Osteocyte (in vitro differentiated cells): ENCODE measurements at places on chromosomes 3 and 15.

DNA sequence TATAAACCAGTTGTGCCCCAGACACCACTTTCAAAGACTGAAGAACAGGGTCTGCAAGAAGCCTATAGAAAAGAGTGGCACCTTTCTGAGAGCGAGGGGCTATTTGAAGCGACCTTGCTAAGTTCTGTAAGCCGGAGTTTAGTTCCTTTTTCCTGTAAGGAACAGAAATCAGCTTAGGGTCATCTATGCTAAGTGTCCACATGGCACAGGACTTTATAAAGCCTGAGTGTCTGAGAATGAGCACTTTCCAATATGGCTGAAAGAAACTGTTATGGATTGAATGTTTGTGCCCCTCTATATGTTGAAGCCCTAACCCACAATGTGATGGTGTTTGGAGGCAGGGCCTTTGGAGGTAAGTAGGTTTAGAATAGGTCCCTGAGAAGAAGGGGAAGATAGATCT, 4.0 kb upstream of the A4GNT start:
- H3K4me3 ChIP-seq = no peak overlapping the region
- no peak overlapping the region for H3K27ac ChIP-seq
- peaks cover 50% of the 10 kb centered on the region for H3K27me3 ChIP-seq
- no peak for DNase-seq
- no peaks in the 10 kb centered on the region for H3K4me1 ChIP-seq

DNA sequence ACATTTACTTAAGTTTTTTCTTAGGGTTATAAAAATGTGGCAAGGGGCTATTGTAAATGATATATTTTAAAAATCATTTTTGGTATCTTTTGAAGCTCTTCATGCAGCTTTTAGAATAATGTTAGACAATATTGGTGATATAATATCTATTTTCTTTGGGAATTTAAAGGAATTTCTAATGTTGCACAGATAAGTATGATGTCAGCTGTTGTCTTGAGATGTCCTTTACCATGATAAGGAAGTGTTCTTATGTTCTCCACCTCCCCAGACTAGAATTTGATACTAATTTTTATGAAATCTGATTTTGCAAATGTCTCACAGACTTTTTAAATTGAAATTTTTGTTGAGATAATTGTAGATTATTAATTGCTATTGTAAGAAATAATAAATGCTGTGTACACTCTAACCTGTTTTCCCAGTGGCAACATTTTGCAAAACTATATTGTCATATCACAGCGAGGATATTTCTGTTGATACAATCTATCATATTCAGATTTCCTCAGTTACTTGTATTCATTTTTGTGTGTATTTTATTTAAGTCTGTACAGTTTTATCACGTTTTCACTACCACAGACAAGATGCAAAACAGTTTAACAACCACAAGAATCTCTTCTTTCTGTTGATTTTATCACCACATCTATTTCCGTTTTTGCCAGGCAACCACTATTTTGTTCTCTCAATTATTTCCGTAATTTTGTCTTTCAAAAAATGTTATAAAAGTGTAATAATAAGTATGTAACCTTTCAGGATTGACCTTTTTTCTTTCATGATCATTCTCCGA, 55.4 kb downstream of the SPRED1 start:
- no peak overlapping the region for H3K27ac ChIP-seq
- peaks cover 32% of the 10 kb centered on the region for H3K36me3 ChIP-seq
- peaks cover 11% of the 10 kb centered on the region for H3K4me1 ChIP-seq
- H3K4me3 ChIP-seq = no peak overlapping the region

DNA sequence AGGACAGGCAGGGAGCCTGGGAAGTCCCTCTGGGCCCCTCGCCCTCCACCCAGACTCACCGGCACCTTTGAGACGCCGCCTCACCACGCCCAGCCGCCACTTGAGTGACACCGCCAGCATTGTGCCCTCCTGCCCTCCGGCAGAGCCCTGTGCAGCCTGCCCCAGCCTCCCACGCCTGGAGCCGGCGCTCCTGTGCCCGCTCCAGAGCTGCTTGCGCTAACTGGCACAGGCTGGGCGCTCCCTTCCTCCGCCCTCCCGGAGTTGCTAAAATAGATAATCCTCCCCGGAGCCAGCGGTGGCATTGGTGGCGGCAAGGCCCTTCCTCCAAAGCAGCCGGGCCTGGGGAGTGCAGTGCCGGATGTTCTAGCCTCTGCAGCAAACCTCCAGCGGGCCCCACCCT, 15.7 kb upstream of the GRIP2 start:
- no peak overlapping the region for H3K27ac ChIP-seq
- H3K4me1 ChIP-seq = peaks cover 2% of the 10 kb centered on the region
- no peak overlapping the region for H3K4me3 ChIP-seq
- H3K27me3 ChIP-seq = peaks cover 18% of the 10 kb centered on the region
- H3K36me3 ChIP-seq = no peaks in the 10 kb centered on the region

GRCh38 chr15:70492240-70493177, 270.8 kb downstream of the UACA start:
- peaks cover 13% of the 10 kb centered on the region for H3K27me3 ChIP-seq
- no peaks in the 10 kb centered on the region for H3K36me3 ChIP-seq
- H3K4me1 ChIP-seq = peaks cover 50% of the 10 kb centered on the region
- peak overlapping the region; percentile 75 for H3K27ac ChIP-seq
- DNase-seq = no peak
- no peak overlapping the region for H3K4me3 ChIP-seq

- peaks cover 11% of the 10 kb centered on the region for H3K36me3 ChIP-seq
- peaks cover 13% of the 10 kb centered on the region for H3K4me1 ChIP-seq
- DNase-seq = peak; percentile 38
These were observed 44.6 kb downstream of the CMTM6 start for GRCh38 chr3:32457971-32458471.

DNA sequence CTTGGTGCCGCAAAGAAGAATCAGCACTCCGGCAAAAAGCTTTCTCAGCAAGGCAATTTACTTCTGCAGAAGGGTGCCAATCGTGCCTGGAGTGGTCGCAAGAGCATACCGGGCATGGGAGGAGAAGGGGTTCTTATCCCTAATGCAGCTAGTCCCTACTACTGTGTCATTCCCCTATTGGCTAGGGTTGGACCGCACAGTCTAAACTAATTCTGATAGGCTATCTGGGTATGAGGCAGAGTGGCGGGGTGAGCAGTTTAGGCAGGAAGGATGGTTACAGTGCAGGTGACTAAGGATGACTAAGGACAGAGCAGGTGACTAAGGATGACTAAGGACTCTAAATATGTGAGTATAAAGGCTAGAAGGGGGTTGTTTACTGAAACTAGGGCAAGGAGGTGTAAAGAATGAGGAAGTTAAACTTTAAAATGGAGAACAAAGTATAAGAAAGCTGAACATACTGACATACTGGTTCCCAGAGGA, 52.9 kb downstream of the PGBD4 start:
- DNase-seq = no peak
- peaks cover 67% of the 10 kb centered on the region for H3K36me3 ChIP-seq
- H3K4me3 ChIP-seq = no peak overlapping the region
- H3K4me1 ChIP-seq = no peaks in the 10 kb centered on the region
- H3K27ac ChIP-seq = no peak overlapping the region

DNA sequence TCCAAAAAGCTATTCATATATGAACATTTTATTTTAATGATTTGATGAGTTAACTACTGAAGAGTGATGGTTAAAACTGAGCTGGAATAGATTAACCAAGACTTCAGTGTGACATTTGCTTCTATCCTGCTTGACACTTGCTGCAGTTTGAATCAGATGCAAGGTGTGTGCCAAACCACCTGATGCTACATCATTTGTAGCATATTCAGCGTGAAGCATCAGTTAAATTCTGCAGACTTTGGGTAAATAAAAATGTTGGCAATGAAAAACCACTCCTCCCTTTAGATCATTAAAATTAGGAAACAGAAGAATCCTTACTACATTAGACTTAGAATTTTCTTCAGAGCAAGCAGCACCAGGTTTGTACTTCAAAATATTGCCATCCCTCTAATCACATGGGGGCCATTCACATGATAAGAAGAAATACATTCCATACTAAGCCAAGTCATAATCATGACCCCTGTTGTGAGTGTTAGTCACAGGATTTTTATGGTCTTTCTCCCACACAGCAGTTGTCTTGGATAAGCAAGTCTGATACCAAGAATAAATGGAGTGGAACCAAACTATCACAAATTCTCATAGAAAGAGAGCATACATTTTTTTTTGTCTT, 160.7 kb upstream of the TNIK start:
- H3K36me3 ChIP-seq = peaks cover 30% of the 10 kb centered on the region
- no peak for DNase-seq
- H3K4me3 ChIP-seq = no peak overlapping the region
- H3K27ac ChIP-seq = no peak overlapping the region
- peaks cover 31% of the 10 kb centered on the region for H3K4me1 ChIP-seq

- no peak overlapping the region for H3K4me3 ChIP-seq
- H3K27me3 ChIP-seq = no peaks in the 10 kb centered on the region
- H3K27ac ChIP-seq = no peak overlapping the region
- peaks cover 11% of the 10 kb centered on the region for H3K4me1 ChIP-seq
- H3K36me3 ChIP-seq = no peaks in the 10 kb centered on the region
- no peak for DNase-seq
These were observed 3.3 kb upstream of the CCDC54 start for GRCh38 chr3:107373896-107374295.

DNA sequence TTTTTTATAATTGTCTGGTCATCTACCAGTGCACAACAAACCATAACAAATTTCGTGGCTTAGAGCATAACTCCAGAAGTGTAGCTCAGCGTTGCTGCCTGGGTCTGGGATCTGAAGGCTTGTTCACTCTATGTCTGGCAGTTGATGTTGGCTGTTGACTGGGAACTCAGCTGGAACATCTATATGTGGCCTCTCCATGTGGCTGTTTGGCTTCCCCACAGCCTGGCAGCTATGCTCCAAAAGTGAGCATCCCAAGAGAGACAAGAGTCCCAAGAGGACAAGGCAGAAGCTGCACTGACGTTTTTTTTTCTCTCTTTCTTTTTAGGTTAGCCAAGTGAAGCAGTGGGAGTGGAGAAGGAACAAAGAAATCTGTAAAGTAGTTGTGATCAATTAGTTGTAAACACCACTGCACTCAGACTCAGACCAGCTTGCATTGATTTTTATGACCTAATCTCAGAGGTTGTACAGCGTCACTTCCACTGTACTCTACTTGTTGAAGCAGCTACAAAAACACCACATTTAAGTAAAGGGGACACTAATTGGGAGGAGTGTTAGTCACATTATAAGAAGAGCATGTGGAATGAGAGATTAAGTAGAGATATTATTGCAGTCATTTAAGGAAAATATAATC, 2.5 kb upstream of the GPR176 start:
- H3K4me1 ChIP-seq = peaks cover 26% of the 10 kb centered on the region
- no peaks in the 10 kb centered on the region for H3K36me3 ChIP-seq
- no peak overlapping the region for H3K4me3 ChIP-seq
- H3K27me3 ChIP-seq = no peaks in the 10 kb centered on the region
- peak overlapping the region; percentile 16 for H3K27ac ChIP-seq
- no peak for DNase-seq

DNA sequence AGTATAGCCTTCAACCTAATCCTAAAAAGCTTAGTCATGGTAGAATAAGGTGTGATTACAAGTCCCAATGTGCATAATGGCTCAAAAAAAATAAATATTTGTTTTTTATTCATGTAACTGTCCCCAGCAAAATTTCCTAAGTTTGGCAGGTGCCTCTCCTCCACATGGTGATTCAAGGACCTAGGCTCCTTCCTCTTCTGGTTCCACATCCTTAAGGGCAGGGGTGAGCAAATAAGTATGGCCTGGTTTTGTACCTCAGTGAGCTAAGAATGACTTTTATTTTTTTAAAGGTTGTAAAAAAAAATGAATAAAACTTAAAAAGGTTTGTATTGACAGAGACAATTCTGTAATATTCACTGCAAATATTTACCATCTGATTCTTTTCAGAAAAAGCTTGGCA, 343.5 kb upstream of the UBE2E2 start:
- H3K27ac ChIP-seq = no peak overlapping the region
- H3K27me3 ChIP-seq = no peaks in the 10 kb centered on the region
- no peak for DNase-seq
- H3K36me3 ChIP-seq = no peaks in the 10 kb centered on the region
- no peak overlapping the region for H3K4me3 ChIP-seq

DNA sequence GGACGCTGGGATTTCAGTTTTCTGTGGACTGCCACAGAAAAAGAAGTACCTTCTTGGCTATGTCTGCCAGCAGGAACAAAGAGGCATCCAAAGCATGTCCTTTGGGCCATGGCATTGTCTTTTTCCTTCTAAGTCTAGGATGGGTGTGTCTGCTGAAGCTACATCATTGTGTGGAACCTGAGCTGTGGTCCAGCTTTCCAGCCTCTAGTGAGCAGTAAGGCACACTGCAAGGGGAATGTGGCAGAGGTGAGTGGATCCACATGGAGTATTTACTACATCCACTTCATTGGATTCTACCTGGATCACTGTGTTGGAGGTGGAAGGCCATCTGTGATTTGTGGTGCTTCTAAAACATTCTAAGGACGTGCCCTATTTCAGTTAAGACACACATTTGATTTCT, 23.7 kb downstream of the CMTM8 start:
- H3K27me3 ChIP-seq = no peaks in the 10 kb centered on the region
- peaks cover 3% of the 10 kb centered on the region for H3K36me3 ChIP-seq
- no peaks in the 10 kb centered on the region for H3K4me1 ChIP-seq
- no peak overlapping the region for H3K27ac ChIP-seq
- DNase-seq = no peak

DNA sequence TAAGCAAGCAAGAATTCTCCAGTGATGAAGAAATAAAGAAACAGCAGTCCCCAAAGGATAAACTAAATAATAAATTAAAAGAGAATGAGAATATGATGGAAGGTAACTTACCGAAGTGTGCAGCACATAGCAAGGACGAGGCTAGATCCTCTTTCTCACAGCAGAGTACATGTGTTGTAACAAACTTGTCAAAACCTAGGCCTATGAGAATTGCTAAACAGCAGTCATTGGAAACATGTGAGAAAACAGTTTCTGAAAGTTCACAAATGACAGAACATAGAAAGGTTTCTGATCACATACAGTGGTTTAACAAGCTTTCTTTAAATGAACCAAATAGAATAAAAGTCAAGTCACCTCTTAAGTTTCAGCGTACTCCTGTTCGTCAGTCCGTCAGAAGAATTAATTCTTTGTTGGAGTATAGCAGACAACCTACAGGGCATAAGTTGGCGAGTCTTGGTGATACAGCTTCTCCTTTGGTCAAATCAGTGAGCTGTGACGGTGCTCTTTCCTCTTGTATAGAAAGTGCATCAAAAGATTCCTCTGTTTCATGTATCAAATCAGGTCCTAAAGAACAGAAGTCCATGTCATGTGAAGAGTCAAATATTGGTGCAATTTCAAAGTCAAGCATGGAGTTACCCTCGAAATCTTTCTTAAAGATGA, 4.5 kb upstream of the SCG5 start:
- DNase-seq = no peak
- peaks cover 11% of the 10 kb centered on the region for H3K4me1 ChIP-seq
- no peaks in the 10 kb centered on the region for H3K27me3 ChIP-seq
- peaks cover 9% of the 10 kb centered on the region for H3K36me3 ChIP-seq

- H3K4me3 ChIP-seq = no peak overlapping the region
- no peak overlapping the region for H3K27ac ChIP-seq
- no peaks in the 10 kb centered on the region for H3K36me3 ChIP-seq
- no peaks in the 10 kb centered on the region for H3K4me1 ChIP-seq
- DNase-seq = no peak
These were observed 65.1 kb upstream of the GUCA1C start for GRCh38 chr3:109018828-109019227.
